Stimulated activated CD8-positive, alpha-beta memory T cell treated with anti-CD3 and anti-CD28 coated beads, Interleukin-7, amount 100 ng/mL, for 4 hours (primary cell): ENCODE measurements at places on chromosomes 5 and 9.

DNA sequence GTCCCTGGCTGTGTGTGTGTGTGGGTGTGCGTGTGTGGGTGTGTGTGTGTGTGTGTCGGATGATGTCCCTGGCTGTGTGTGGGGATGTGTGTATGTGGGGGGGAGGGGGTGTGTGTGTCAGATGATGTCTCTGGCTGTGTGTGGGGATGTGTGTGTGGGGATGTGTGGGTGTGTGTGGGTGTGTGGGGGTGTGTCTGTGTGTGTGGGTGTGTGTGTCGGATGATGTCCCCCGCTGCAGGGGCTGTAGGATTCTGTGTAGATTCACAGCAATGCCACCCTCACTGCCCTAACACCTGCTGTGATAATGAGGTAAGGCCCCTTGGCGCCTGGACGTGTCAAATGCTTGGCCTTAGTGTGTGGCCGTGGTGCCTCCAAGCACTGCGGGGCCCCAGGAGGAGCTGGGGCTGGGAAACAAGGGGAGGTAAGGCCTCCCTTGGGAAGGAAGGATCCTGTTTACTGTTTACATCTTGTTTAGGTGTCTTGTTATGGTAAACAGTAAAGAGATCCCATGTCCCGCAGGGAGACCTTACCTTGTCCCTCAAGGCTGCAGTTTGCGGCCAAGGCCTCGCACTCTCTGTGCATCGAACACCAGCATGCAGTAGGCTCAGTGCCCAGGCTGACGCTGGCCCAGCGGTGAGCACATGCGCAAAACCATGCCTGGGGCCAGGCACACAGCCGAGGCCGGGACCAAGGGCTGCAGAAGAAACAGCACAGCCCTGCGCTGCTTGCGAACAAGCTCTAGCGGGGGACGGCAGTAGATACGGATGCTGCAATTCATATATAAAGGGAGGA lies 24.1 kb downstream of the AHRR start:
- DNase-seq = no peak

DNA sequence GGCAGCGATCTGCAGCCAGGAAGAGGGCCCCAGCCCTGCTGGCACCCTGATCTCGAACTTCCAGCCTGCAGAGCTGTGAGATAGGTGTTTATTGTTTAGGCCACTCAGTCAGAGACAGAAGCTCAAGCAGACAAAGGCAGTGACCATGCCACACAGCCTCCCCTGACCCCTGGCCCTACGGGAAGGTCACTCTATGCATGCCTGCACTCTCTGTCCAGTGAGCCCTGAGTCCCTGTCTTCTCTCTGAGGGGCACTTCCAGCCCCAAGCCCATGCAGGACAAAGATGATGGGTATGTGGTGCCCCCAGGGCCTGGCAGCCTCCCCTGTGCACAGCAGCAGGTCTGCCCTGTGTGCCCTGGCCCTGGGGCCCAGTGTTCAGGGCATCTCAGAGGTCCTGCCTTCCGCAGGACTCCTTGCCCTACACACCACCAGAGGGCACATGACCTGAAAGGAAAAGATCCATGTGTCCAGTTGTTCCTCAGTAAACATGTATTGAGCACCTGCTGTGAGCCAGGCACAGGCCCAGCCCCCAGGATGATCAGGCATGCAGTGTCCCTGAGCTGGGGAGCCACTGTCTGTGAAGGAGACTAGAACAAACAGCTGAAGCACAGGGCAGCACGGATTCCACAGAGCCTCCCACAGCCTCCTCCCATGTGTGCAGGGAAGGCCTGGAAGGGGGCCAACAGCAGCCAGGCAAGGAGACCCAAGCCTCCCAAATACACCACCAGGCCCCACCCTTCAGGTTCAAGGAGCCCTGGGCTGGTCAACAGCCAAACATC lies 109.3 kb downstream of the ATPSCKMT start:
- DNase-seq = no peak

DNA sequence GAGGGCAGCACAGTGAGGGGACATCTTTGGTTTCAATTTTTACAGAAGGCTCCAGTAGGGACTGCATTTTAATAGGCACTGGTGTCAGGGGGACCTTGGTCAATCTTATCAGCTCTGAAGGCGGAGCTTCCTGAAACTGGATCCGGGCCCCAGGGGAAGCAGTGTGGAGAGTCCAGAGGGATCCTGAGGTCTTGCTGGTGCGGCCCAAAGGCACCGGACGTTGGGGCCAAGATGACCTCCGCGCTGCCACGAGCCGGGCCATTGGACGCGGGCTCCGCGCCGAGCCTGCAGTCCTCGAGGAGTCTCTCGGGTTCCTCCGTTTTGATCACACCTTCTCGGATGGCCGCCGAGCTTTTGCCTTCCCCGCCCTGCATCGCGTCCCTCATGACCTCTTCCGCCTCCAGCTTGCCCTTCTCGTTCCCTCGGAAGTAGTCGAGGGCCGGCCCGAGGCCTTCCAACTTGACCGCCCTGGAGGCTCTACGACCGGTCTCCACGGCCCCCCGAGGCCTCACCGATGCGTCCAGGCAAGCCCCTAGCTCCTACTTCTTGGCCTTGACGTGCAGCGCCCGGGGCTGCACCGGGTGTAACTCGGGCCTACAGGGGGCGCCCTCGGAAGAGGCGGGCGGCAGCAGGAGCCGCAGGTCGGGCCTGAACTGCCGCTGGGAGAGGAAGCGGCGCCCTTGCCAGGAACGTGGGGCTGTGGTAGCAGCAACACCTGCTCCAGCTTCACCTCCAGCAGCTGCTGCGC lies 18.8 kb downstream of the C5orf52 start:
- no peak for DNase-seq

DNA sequence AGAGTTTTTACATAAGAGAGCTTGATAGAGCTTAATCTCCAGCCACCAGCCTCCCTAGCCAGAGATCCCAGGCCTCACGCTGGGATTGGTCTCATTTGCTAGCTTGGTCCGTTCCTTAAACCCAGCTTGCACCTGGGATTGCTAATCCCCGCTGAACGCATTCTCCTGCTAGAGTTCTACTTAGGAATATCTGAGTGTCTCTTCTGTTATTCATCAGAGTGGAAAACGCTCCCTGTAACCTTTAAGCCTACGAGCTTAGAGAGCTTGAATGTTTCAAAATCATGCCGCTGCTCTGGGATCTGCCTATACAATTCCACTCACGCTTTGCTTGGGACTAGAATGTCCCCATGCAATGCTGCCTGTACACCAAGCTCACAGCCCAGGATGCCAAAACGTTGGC lies 201.8 kb downstream of the NSG2 start:
- DNase-seq = no peak

DNA sequence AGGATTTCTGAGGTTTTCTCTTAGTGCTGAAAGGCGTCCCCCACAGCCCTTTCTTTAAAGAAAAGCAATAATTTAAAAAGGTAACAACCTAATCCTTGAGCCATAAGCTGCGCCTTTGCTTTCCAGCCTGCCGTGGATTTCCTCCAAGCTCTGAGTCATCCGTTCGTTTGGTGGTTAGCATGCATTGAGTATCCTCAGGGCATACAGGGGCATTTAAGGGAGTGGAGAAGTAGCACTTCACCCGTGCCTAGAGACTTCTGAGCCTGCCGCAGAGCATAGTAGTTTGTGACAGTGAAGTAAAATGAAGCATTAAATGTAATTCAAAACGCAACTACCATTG lies 892 bp upstream of the TNC start:
- no peak for DNase-seq

- no peak for DNase-seq
These were observed 52.4 kb downstream of the DMRT2 start for GRCh38 chr9:1102642-1102970.

DNA sequence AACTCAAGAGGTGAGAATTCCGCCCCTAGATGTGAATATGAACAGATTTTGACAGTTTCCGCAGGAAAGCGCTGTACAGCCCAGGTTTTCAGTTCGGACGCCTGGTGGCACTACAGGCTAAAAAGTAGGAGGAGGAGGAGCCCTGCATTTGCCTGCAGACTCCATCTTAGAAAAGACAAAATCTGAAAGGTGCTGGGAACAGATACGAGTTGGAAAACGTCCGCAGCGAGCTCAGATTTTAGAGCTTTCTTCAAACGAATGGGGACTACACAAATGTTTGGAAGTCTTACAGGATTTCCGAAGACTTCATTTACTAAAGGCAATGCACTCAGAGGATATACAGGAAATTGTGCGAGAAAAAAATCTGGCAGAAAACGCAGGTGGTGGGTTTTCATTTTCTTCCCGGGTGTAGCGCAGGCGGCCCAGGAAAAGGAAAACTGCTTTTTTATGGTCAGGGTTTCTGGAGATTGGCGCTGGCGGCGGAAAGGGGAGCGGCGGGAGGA lies 9.9 kb upstream of the PCDHB2 start:
- DNase-seq = no peak

DNA sequence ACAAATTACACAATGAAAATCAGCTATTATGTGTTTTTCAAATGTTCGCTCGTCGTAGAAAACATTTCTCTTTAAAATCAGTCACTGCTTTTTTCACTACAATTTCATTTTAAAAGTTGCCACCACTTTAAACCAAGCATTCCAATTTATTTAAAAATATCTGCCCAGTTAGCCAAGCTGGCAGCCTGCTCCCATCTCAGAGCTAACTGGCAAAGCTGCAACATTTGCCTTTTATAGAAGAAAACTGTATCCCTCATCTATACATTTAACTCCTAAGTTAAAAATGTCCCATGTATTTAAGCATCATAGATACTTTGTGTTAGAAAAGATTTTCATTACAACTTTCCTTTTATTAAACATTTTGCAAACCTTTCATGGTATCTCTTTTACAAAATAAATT lies 294.9 kb upstream of the ADAMTS16 start:
- DNase-seq = no peak

- DNase-seq = no peak
These were observed 8.3 kb downstream of the ENTPD8 start for GRCh38 chr9:137432687-137433348.

DNA sequence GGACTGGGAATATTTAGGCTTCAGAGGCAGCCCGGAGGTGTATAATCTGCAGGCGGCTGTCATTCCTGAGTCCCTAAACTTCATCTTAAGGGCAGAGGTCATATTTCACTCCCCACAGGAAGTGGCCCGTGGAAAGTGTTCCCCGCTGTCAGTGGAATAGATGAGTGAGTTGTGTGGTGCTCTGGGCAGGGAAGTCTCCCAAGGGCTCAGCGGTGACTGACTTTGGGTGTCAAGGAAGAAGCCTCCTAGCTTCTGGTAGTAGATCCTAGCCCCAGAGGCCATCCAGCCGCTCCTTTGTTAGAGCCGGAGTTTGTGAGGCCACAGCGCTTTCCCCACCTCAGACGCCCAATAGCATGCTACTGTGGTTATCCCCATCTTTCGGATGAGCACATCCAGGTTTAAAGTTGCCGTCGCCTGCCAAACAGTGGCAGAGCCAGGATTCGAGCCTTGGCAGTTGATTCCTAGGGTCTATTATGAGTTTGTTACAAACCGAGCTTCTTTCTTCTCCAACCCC lies 38.9 kb upstream of the TIFAB start:
- DNase-seq = no peak

GRCh38 chr5:77569409-77569808 lies 69.1 kb downstream of the OTP start:
- DNase-seq = no peak

DNA sequence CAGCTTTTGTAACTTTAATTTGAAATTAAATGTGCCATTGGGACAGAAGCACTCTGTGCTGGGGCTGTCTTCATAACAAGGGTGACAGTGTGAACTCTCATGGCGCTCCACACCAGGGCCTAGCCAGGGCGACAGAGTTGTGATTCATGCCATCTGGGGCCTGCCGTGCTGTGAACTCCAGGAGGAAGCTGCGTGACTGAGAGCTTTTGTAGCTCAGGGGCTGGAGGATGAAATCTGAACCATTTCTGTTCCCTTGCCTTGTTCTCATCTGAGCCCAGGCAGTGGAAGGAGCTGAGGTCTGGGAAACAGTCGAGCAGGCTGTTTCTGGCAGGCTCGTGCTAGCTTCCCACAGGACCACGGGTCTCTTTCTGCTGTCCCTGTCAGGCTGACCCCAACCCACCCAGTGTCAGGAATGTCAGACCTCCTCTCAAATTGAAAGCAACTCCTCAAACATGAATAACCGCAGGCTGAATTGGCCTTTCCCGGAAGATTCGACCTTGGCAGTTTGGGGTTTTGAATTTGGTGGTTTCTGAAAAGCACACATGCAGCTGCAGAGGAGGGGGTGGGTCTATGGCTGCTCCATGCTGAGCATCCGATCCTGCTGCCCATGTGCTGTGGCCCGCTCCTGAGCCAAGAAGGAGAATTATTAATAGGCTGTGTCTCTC lies 69.2 kb upstream of the RPS23 start:
- no peak for DNase-seq

GRCh38 chr5:148830211-148830610 lies 3.8 kb downstream of the ADRB2 start:
- no peak for DNase-seq

- no peak for DNase-seq
These were observed 311.6 kb downstream of the MSX2 start for GRCh38 chr5:175035882-175036533.

DNA sequence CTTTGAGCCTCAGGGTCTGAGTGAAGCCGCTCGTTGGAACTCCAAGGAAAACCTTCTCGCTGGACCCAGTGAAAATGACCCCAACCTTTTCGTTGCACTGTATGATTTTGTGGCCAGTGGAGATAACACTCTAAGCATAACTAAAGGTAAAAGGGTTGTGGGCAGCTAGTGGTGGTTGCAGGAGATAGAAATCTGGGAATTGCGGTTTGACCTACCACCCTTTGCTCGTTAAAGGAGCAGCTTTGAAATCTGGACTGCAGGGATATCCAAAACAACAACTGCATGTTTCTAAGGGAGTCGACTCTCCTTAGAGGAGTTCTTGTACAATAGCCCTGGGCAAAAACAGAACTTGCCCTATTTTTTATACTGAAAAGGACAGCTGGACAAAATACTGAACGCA lies 19.0 kb downstream of the ABL1 start:
- no peak for DNase-seq

- no peak for DNase-seq
These were observed 40.2 kb downstream of the NLN start for GRCh38 chr5:65762234-65762633.

DNA sequence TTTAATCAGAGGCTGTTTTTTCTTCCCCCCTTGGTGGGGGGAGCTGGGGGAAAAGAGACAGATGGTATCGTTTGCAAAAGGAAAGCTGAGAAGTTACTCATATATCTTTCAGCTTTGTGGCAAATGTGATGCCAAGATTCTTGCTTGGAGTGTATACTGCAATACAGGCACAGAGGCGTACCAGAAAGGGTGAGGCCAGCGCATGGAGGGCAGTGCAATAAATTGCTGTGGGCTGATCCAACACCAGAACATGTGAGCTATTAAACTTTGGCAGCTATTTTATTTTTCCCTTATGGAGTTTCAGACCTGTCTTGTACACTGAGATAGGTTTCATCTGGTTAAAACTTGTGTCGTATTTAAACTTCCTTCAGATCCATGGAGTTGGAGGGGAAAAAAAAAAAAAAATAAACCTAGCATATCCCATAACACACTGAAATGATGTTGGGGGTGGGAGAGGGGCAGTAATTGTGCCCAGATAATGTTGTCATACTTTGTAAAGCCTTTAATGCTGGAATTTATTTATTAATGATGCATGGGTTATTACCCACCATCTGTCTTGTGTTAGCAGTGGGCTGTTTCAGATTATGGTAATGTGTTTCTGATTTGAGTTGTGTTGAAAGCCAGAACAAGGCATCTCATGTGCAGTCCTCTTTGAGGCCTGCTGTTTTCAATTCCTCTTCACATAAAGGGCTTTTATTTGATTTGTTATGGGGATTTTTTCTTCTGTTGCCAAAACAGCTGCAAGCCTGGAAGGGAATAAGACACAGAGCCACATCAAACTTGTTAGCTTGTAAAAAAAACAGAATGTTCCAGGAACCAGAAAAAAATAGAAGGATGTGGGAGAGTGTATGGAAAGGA lies 891.3 kb downstream of the TLE1 start:
- DNase-seq = no peak
